ENCODE measurements at places on chromosomes 11 and 22. TPM values are rescaled to one million over a fixed set of nuclear protein-coding genes. Genes with fewer than 3 reads are reported as not detected.

DNA sequence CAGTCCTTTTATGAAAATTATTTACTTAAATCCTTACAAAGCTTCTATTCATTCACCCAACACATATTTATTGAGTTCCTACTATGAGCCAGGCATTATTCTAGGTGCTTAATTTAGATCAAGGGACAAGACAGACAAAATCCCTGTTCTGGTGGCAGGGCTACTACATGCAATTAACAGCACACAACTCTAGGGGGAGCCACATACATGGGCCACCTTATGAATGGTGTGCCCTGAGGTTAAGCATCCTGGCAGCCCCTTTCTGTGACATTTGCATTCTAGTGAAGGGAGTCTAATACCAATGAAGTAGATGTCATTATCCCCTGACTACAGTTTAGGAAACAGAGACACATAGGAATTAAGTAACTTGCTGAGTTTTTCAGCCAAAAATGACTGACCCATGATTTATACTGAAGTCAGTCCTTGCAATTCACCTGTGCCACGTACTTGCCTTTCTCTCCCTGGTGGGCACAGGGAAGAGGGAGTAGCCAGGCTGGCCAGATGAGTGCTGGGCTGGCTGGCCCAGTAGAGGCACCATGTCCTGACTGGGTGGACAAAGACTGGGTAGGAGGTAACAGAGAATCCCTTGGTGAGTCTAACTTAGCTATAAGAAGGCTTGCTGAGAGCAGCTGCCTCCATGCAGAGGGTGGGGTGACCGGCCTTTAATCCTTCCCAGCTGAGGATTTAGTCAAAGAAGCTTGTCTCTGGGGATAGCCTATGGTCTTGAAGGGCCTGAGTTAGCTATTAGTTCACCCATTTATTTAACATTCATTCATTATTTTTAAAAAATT is 52.0 kb upstream of the ELF5 start:
- no peak for DNase-seq

- DNase-seq = no peak
Measured at GRCh38 chr22:38083931-38084631, at the start of gene SLC16A8. Gene SLC16A8, minus strand, starts transcription at chr22:38084184. Its CDS starts 1,311 bp downstream, at chr22:38082873.

GRCh38 chr11:38060920-38061319 is 1462.9 kb upstream of the RAG2 start:
- DNase-seq = no peak

The UCP2 gene
- total RNA-seq = 46.7 TPM

DNA sequence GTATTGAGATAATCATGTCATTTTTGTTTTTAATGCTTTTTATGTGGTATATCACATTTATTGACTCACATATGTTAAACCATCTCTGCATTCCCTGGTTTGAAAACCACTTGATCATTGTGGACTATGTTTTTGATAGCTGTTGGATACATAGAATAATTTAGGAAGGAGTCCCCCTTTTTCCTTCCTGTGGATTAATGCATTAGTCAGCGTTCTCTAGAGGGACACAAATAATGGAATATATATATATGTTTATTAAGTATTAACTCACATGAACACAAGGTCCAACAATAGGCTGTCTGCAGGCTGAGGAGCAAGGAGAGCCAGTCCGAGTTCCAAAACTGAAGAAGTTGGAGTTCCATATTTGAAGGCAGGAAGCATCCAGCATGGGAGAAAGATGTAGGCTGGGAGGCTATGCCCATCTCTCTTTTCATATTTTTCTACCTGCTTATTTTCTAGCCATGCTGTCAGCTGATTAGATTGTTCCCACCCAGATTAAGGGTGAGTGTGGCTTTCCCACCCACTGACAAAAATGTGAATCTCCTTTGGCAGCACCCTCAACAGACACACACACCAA is 123.8 kb downstream of the ZNF280B start:
- no peak for DNase-seq

- DNase-seq = no peak
Measured at GRCh38 chr22:28112548-28113043, 193.5 kb upstream of the PITPNB start.

DNA sequence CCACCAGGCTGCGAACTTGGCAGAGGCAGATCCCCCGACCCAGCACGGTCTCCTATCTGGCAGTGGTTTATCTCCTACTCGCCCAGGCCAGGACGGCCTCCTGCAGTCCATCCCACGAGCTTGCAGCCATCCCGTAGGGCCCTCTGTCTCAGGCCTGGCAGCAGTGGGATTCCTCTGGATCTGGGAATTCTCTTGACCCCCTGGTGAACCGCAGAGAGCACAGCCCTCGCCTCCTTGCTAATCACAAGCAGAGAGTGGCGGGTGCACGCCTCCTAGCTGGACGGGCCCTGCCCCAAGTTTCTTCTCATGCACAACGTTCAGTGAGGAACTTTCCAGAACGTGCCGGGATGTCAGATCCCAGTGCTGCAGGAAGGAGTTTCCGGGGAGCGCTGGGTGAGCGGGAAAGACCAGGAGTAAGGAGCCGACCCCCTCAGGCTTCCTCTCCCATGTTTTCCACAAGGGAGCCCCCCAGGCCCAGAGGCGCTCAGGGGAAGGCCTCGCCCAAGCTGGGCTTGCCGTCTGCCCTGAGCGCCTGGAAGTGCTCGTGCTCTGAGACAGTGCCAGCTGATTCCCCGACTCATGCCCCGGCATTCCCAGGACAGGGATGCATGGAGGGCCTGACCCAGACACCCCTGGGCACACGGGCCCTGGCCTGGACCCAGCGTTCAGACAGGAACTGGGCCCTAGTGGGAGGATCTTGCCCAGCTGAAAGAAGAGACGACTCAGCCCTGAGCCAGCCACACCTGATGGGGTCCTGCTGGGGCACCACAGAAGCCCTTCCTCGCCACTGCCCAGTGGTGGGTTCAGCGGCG is 24.6 kb downstream of the IGF2 start:
- DNase-seq = no peak

GRCh38 chr11:114087025-114087424 is 27.5 kb downstream of the ZBTB16 start:
- DNase-seq = no peak

GRCh38 chr11:96237766-96238266 is 105.2 kb downstream of the MAML2 start:
- DNase-seq = no peak

DNA sequence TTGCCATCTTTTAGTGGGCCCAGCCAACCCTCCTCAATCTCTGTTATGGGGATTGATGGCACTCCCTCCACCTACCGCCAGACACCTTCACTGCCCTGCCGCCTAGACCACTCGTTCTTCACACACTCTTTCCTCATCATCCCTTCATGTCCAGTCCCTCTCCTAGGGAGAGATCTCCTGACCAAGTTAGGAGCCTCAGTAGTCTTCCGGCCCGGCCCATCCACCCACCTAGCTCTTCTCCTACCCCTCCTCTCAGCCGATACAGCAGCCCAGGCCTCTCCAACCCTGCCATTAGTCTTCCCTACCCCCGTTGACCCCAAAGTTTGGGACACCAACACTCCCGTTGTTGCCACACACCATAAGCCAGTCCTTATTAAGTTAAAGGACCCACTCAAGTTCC is 11.0 kb upstream of the OR56A3 start:
- DNase-seq = no peak

DNA sequence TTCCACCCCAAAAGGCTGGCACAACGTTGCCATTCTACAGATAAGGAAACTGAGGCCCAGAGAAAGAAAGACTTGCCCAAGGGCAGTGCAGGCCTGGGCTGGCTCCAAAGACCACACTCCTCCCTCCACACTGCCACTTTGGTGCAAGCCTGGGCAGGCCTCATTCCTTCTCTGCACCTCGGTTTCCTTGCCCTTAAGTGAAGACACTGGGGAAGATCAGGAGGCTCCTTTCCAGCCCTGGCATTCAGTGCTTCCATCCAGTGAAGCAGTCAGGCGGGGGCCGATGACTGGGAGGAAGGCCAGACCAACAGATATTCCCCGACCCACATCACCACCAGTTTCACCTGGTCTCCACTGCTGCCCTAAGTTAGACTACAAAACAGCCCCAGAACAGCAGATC is 18.3 kb upstream of the TCF20 start:
- no peak for DNase-seq

Data from left colon (tissue), 2 donors.